ENCODE measurements at places on chromosomes 13 and 19. TPM values are rescaled to one million over a fixed set of nuclear protein-coding genes. Genes with fewer than 3 reads are reported as not detected.

Gene LYL1
- total RNA-seq, result 10.2 TPM

GRCh38 chr13:63605962-63606361, 2190.3 kb upstream of the PCDH20 start:
- no peaks in the 10 kb centered on the region for H3K4me1 ChIP-seq
- no peak for DNase-seq
- H3K36me3 ChIP-seq, result no peaks in the 10 kb centered on the region
- no peak overlapping the region for H3K4me3 ChIP-seq

Gene LAIR1
- total RNA-seq, result 4.2 TPM

Gene C1QTNF9B
- total RNA-seq, result 1.5 TPM

- no peaks in the 10 kb centered on the region for H3K36me3 ChIP-seq
- no peak overlapping the region for H3K4me3 ChIP-seq
- H3K27me3 ChIP-seq, result no peaks in the 10 kb centered on the region
- H3K4me1 ChIP-seq, result no peaks in the 10 kb centered on the region
Observed at GRCh38 chr13:96844616-96845015, 149.7 kb downstream of the OXGR1 start.

- no peaks in the 10 kb centered on the region for H3K27me3 ChIP-seq
- DNase-seq, result no peak
- peaks cover 19% of the 10 kb centered on the region for H3K4me1 ChIP-seq
- H3K36me3 ChIP-seq, result no peaks in the 10 kb centered on the region
- no peak overlapping the region for H3K4me3 ChIP-seq
Observed at GRCh38 chr13:33536601-33537000, 251.0 kb upstream of the STARD13 start.

DNA sequence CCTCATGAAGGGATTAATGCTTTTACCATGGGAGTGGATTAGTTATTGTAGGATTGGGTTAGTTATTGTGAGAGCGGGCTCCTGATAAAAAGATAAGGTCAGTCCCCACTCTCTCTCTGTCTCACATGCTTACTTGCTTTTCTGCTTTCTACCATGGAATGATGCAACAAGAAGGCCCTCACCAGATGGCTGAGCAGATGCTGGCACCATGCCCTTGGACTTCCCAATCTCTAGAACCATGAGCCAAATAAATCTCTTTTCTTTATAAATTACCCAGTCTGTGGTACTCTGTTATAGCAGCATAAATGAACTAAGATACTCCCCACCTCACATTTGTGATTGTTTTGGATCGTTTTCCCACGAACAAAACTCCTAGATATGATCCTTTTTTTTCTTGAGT, 353.8 kb downstream of the DNAJC15 start:
- DNase-seq, result no peak
- no peak overlapping the region for H3K27ac ChIP-seq
- H3K4me1 ChIP-seq, result peaks cover 3% of the 10 kb centered on the region
- no peaks in the 10 kb centered on the region for H3K36me3 ChIP-seq
- H3K4me3 ChIP-seq, result no peak overlapping the region

DNA sequence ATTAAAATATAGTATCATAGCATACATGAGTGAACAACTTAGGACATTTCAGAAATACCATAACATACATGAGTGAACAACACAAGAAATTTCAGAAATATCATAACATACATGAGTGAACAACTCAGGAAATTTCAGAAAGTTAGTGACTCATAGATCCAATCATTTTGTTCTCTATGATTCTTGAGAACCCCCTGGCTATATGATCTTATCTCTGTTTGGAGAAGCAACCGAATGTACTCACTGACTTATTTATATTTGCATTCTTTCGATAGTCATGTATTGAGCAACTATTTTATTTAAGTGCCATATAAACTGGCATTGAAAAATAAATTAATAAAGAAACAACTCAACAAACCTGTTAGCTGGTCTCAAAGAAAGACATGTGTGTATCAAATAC, 251.1 kb downstream of the EFNB2 start:
- no peak overlapping the region for H3K27ac ChIP-seq
- H3K4me3 ChIP-seq, result no peak overlapping the region
- H3K36me3 ChIP-seq, result no peaks in the 10 kb centered on the region
- DNase-seq, result no peak

- H3K27ac ChIP-seq, result no peak overlapping the region
- no peaks in the 10 kb centered on the region for H3K4me1 ChIP-seq
- no peak overlapping the region for H3K4me3 ChIP-seq
- no peaks in the 10 kb centered on the region for H3K27me3 ChIP-seq
- DNase-seq, result no peak
- H3K36me3 ChIP-seq, result no peaks in the 10 kb centered on the region
Observed at GRCh38 chr19:21256722-21257121, 72.5 kb downstream of the ZNF708 start.

Gene CFD
- 133 TPM for total RNA-seq

GRCh38 chr13:20145521-20145920, 15.3 kb downstream of the GJA3 start:
- H3K4me3 ChIP-seq, result no peak overlapping the region
- DNase-seq, result no peak
- H3K4me1 ChIP-seq, result no peaks in the 10 kb centered on the region
- H3K27me3 ChIP-seq, result no peaks in the 10 kb centered on the region
- no peak overlapping the region for H3K27ac ChIP-seq

GRCh38 chr19:16335226-16335625, 10.6 kb downstream of the KLF2 start:
- H3K27me3 ChIP-seq, result no peaks in the 10 kb centered on the region
- no peak overlapping the region for H3K4me3 ChIP-seq
- H3K27ac ChIP-seq, result no peak overlapping the region
- H3K4me1 ChIP-seq, result peaks cover 33% of the 10 kb centered on the region

GRCh38 chr13:57673197-57673596, 41.7 kb downstream of the PCDH17 start:
- no peaks in the 10 kb centered on the region for H3K4me1 ChIP-seq
- H3K4me3 ChIP-seq, result no peak overlapping the region
- DNase-seq, result no peak
- H3K36me3 ChIP-seq, result no peaks in the 10 kb centered on the region
- H3K27ac ChIP-seq, result no peak overlapping the region

GRCh38 chr19:56111601-56112312, 9.3 kb downstream of the ZNF787 start:
- H3K27ac ChIP-seq, result peak overlapping the region; percentile 78
- peak; percentile 66 for DNase-seq
- H3K36me3 ChIP-seq, result no peaks in the 10 kb centered on the region
- peaks cover 92% of the 10 kb centered on the region for H3K4me1 ChIP-seq
- H3K4me3 ChIP-seq, result no peak overlapping the region
- no peaks in the 10 kb centered on the region for H3K27me3 ChIP-seq

DNA sequence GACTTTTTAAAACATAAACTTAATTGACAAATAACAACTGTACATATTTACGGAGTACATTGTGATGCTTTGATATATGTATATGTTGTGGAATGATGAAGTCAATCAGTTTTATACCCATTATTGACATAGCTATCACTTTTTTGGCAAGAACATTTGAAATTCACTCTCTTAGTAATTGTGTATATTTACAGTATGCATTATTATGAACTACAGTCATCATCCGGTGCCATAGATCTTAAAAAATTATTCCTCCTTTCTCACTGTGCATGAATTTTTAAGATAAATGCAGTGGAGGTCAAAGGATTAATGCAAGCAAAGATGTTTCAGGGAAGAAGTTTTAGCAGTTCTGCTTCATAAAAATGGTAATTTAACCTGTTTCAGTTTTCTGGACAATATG, 8.0 kb upstream of the VN1R4 start:
- H3K27ac ChIP-seq, result no peak overlapping the region
- H3K4me1 ChIP-seq, result no peaks in the 10 kb centered on the region
- H3K27me3 ChIP-seq, result no peaks in the 10 kb centered on the region
- no peak for DNase-seq

GRCh38 chr19:55649268-55650125, 1.5 kb downstream of the CCDC106 start:
- peak overlapping the region; percentile 87 for H3K27ac ChIP-seq
- H3K4me1 ChIP-seq, result peaks cover 40% of the 10 kb centered on the region
- no peak overlapping the region for H3K4me3 ChIP-seq
- no peak for DNase-seq

DNA sequence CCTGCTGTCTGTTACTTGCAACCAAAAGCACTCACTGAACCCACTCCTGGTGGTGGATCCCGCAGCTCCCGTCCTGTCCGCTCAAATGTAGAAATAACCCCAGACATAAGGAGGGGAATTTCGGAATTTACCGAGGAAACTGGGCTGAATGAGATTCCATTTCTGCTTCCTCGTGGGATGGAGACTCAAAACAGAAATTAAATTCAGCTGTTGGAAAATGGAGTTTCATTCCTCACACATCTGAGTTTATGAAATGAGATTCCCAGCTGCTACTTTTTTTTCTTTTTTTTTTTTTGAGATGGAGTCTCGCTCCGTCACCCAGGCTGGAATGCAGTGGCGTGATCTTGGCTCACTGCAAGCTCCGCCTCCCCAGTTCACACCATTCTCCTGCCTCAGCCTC, 44.3 kb downstream of the COLGALT1 start:
- no peak for DNase-seq
- H3K27ac ChIP-seq, result no peak overlapping the region
- H3K4me1 ChIP-seq, result no peaks in the 10 kb centered on the region
- H3K4me3 ChIP-seq, result no peak overlapping the region
- no peaks in the 10 kb centered on the region for H3K36me3 ChIP-seq

DNA sequence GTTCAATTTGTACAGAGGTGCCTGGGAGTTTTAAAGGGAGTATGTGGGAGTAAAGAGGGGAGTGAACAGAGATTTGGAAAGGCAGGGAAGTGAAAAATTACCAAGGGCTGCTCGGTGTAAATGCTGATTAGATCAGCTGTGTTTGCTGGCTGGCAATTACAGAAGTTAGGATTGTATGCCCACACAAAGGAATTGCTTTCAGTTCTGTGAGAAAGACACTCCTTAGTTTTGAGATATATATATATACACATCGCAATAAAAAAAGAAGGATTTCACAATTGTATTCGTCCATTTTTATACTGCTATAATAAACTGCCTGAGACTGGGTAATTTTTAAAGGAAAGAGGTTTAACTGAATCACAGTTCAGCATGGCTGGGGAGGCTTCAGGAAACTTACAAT, 196.3 kb downstream of the SLITRK5 start:
- no peaks in the 10 kb centered on the region for H3K36me3 ChIP-seq
- no peaks in the 10 kb centered on the region for H3K27me3 ChIP-seq
- no peak for DNase-seq
- H3K4me3 ChIP-seq, result no peak overlapping the region

Gene HSH2D
- total RNA-seq, result 1.1 TPM

GRCh38 chr19:36266375-36266961, 51.6 kb downstream of the ZNF146 start:
- no peaks in the 10 kb centered on the region for H3K36me3 ChIP-seq
- H3K4me3 ChIP-seq, result no peak overlapping the region
- no peak overlapping the region for H3K27ac ChIP-seq
- DNase-seq, result no peak

DNA sequence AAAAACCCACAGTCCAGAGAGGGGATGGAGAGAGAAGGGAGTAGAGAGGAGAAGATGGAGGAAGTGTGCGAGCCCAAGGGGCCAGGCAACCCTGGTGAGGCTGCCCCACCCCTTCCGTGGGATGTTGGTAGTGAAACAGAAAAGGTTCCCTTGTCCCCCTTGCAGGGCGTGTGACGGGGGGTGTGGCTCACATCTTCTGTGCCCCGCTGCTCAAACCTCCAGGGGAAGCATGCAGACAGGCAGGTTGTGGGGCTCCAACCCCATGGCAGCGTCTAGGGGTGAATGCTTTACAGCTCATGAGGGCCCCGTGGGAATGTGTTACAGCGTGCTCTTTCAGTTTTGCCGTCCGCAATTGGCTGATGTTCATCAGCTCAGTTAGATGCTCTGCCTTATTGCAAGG, 14.7 kb upstream of the EVI5L start:
- H3K4me1 ChIP-seq, result no peaks in the 10 kb centered on the region
- H3K27ac ChIP-seq, result no peak overlapping the region
- H3K27me3 ChIP-seq, result no peaks in the 10 kb centered on the region
- no peak for DNase-seq
- H3K36me3 ChIP-seq, result no peaks in the 10 kb centered on the region

Gene IGLON5
- total RNA-seq, result 0.31 TPM

GRCh38 chr13:38763446-38764381, 76.8 kb downstream of the FREM2 start:
- H3K4me3 ChIP-seq, result no peak overlapping the region
- H3K27me3 ChIP-seq, result no peaks in the 10 kb centered on the region
- H3K4me1 ChIP-seq, result no peaks in the 10 kb centered on the region
- DNase-seq, result no peak
- H3K36me3 ChIP-seq, result no peaks in the 10 kb centered on the region
- H3K27ac ChIP-seq, result no peak overlapping the region

Gene SBK2
- total RNA-seq, result 172 TPM

All from right atrium auricular region (tissue), 2 donors.